ENCODE measurements at places on chromosomes 5 and 9.

- DNase-seq: no peak
Observed at GRCh38 chr5:31173614-31174013, 19.9 kb upstream of the CDH6 start.

DNA sequence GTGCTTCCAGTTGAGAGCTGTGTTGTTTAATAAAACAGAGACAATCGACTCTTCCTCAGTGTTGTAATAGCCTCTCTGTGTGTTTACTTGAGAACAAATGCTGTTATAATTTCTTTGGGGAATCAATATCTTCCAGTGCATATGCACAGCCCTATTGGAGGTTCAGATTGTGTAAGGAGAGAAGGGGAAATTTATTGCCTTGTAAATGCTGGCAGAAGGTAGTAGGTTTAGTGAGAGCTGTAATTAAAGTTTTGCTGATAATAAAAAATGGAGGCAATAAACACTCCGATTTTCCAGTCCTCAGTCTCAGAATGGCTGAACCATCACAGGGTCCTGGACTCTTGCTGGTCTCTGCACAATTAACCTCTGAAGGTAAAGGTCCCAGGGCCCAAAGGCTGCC is 128.3 kb downstream of the C5orf15 start:
- no peak for DNase-seq

DNA sequence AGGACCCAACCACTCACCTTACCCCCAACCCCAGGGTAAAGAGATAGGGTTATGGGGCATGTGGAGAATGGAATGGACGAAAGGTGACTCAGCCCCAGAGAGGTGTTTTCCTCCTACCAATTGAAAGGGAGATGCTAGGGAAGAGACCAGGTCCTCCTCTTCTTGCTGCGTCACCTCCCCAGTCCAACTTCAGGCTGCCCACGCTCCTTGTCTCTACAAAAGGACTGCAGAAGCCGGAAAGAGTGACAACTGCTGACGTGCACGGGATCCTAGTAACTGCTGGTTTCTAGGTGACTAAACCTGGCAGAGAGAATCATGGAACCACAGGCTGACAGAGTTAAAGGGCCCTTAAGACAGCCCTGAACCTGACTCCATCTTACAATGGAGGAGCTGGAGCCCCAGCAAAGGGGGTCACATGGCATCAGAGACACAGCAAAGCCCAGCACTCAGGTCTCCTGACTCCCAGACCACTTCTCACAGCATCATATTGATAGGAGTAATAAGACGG is 2.2 kb downstream of the GPX3 start:
- DNase-seq: no peak

GRCh38 chr9:15606643-15607472 is 54.0 kb downstream of the CCDC171 start:
- DNase-seq: no peak

GRCh38 chr5:53481887-53482716 is 1.7 kb downstream of the FST start:
- no peak for DNase-seq

DNA sequence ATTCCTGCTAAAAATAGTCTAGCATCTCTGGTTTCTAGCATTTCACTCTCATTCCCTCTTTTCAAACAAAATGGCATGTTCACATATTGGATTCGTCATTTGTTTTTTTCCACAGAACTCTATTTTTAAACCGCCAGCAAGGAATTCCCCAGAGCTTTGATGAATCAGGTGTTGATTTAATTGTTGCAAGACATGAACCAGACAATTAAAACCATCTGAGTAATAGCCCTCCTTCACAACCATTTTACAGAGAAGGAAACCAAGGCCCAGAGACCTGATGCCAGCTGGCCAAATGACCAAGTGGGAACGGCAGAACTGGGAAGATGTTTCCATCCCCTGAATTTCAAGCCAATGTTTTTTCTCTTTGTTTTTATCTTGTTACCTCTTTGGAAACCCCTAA is 167.0 kb downstream of the CAAP1 start:
- no peak for DNase-seq

DNA sequence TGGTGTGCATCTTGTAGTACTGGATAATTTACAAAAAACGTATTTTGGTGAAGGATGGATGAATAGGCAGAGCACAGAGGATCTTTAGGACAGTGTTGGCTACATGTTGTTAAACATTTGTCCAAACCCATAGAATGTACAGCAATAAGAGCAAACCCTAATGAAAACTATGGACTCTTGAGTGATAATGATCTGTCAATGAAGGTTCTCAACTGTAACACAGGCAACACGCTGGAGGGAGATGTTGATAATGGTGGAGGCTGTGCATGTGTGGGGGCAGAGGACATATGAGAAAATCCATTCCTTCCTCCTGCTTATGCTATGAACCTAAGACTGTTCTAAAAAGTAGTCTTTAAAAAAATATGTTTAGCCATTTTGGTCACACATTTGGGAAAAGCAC is 194.0 kb downstream of the FER start:
- no peak for DNase-seq

- DNase-seq: no peak
Observed at GRCh38 chr9:93300175-93300572, 116.2 kb downstream of the WNK2 start.

- no peak for DNase-seq
Observed at GRCh38 chr5:126723643-126724042, 53.3 kb upstream of the LMNB1 start.

- no peak for DNase-seq
Observed at GRCh38 chr5:154520861-154521453, 42.9 kb upstream of the HAND1 start.

- DNase-seq: no peak
Observed at GRCh38 chr5:178288401-178289368, 56.1 kb upstream of the PHYKPL start.

- no peak for DNase-seq
Observed at GRCh38 chr9:95609426-95609825, 92.7 kb upstream of the PTCH1 start.

DNA sequence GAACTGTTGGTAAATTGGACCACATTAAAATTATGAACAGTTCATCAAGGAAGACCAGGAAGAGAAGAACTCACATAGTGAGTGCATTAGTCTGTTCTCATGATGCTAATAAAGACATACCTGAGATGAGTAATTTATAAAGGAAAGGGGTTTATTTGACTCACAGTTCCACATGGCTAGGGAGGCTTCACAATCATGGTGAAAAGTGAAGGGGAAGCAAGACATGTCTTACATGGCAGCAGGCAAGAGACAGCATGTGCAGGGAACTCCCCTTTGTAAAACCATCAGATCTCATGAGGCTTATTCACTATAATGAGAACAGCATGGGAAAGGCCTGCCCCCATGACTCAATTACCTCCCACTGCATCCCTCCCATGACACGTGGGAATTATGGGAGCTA is 135.9 kb upstream of the MAN2A1 start:
- no peak for DNase-seq

DNA sequence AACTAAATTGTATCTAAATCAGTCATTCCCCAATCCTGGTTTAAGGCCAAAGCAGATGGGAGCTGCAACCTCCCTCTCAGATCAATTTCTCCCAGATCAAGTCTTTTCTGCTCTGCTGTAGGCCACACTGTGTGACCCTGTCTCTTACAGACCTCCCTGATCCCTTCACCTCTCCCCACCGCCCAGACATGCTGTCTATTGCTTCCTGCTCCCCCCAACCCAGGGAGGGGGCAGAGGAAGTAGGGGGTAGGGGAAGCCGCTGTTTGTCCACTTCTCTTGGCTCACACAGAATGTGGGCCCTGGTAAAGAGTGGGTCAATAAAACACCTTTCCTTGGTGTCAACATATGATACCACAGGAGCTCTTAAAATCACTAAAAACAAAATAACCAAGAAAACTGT is 226.3 kb downstream of the ENC1 start:
- DNase-seq: no peak

- no peak for DNase-seq
Observed at GRCh38 chr5:72140711-72141110, 33.4 kb downstream of the MAP1B start.

DNA sequence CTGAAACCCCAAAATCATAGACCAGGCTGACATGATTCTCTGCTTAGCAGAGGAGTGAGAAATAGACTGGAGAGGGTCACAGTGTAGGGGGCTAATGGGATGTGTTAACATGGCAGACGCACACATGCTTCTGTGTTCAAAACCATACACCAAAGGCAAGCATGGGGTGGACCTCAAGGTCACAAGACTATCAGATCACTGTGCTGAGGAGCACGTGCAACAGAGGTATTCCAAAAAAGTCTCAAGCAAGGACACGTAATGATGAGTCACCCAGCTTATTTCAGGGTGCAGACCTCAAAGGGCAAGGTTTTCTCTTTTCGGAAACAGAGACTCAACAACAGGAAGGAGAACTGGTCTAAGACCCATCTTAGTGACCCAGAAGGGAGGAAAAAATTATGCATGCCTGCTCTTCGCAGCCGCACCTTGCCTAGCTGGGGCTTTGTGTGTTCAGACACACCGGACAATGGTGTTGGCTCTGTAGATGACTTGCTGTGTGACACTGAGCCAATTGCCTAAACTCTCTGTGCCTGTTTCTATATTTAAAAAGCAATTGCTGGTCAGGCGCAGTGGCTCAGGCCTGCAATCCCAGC is 20.3 kb downstream of the WHRN start:
- no peak for DNase-seq

GRCh38 chr5:23269981-23270380 is 237.4 kb upstream of the PRDM9 start:
- no peak for DNase-seq

GRCh38 chr5:115329475-115329874 is 33.0 kb upstream of the CCDC112 start:
- no peak for DNase-seq

DNA sequence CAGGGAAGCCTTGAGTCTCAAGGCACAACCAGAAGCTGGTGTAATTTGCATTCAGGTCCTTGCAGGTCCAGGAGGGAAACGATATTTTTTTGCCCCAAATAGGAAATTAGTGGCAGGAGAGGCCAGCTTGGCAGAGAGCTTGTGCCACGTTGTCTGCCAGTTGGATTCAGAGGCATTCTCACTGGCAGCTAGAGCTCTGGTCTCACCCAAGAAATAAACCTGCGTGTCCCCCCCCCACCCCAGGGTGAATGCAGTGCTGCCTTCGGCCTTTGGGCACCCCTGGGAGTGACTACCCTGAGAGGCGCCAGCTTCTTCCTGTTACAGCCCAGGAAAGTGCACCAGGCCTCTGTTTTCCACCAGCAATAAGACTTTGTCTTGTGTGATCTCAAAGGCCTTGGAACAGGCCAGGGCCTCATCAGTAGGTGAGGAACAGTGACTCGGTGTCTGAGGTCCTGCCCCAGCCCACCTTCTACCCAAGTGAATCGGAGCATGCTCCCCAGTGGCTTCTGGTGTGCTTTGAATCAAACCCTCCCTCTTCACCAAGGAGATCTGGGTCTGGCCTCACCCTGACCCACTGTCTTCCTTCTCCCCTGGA is 68.4 kb downstream of the HSPA4 start:
- DNase-seq: no peak

GRCh38 chr5:66436721-66437120 is 159.5 kb upstream of the MAST4 start:
- no peak for DNase-seq

DNA sequence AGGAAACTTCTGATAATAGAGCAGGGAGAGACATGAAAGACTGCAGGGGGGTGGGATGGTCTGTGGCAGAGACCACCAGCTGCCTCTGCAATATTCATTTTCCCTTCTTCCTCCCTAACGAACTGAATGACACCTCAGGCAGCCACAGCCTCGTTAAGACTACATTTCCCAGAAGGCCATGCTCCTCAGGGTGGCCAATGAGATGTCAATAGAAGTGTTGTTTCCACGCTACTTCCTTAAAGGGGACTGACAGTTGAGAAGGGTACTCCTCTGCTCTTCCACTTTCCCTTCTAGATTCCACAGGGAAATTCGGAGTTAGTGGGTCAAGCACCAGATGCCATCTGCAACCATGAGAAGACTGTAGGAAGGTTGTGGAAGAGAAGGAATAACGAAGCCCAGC is 52.0 kb upstream of the DAPK1 start:
- DNase-seq: no peak

DNA sequence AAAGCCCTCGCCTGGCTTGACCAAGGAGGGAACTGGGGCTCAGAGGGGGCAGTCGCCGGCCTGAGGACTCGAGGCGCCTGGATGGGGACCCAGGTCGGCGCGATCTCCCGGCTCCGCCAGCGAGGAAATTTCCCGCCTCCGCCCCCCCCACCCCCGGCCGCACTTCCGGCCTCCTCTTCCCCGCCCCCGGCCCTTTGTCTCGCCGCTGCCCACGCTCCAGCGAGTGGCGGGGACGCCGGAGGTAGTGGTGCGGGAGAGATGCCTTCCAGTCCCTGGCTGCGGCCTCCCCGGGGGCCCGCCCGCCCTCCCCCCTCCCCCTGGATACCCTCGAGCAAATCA is 448 bp upstream of the GPRIN1 start:
- no peak for DNase-seq

- DNase-seq: no peak
Observed at GRCh38 chr5:81579262-81579924, 171.5 kb downstream of the SSBP2 start.

DNA sequence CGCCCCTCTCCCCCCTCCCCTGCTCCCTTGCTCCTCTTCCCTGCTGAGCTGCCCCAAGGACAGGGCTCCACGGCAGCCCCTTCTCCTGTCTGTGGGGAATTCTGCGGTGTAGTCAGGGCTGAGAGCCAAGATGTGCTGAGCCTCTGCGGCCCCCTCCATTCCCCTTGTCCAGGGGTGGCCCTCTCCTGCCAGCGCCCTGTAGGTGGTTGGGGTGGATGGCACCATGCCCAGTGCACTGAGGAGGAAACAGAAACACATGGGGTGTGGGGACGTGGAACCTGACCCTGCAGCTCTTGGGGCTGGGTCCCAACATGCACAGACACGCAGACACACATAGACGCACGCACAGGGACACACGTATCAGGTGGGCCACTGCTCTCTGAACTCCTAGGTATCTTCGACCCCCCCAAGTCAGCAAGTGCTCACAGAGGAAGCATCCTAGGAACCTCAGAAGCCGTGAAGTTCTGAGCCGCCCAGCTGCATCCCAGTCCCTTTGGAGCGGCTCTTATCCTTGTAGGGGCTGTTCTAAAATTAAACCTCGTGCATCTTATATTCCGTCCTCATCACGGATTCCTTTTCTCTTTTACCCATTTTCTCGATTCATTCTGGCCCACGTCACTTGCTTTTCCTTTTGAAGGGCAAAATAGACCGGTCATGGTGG is 64.8 kb downstream of the HMCN2 start:
- DNase-seq: no peak

DNA sequence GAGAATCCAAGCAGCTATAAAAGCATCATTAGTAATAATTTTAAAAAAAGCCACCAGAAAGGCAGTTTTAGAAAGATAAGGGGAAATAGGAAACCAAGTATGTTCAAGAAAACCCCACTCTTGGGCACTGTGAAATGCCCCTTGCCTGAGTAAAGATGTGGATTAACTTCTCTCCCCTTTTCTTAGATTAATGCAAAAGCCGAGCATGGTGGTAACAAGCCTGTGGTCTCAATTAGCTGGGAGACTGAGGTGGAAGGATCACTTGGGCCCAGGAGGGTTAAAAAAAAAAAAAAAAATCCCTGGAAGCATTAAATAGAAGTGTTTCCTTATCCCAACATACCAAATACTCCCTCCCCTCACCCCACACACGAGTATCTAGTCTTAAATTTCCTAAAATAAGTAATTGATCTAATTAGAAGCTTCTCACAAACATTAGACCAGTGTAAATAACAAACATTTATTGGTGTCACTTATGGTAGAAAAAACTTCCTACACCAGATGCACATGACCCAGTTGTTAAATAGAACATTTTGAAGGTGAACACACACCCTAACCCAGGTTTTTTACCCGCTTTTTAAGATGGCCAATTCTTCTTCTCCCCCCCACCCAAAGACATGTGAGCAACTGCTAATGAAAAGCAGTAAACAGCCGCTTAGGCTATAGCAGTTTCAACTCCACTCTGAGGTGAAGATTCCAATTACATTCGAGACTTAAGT is 5.2 kb downstream of the HSPA5 start:
- DNase-seq: no peak

GRCh38 chr5:181189363-181189961 is 15.5 kb downstream of the TRIM7 start:
- DNase-seq: no peak

Data from NCI-H510A (cell line).